Natural killer cell treated with Interleukin-12 subunit alpha and Interleukin-12 subunit beta and Interleukin-15 and Interleukin-18, amount 100 ng/mL, for 72 hours (primary cell): ENCODE measurements at places on chromosomes 7 and 10. TPM values are rescaled to one million over a fixed set of nuclear protein-coding genes. Genes with fewer than 3 reads are reported as not detected.

The PRLHR gene
- total RNA-seq = not detected

The WAPL gene
- total RNA-seq = 59.9 TPM

The RELN gene
- total RNA-seq = not detected

The CLEC2L gene
- total RNA-seq = not detected

The DOCK1 gene
- total RNA-seq = 0.28 TPM

The KLF14 gene
- not detected for total RNA-seq

The SEMA3E gene
- not detected for total RNA-seq

The PPP1R17 gene
- total RNA-seq = not detected

The BAIAP2L1 gene
- total RNA-seq = 1.1 TPM

The CCDC172 gene
- total RNA-seq = not detected
